ENCODE measurements at places on chromosomes 16 and 17.

GRCh38 chr17:13587487-13588338, 14.0 kb downstream of the HS3ST3A1 start:
- no peak for DNase-seq

GRCh38 chr16:1524366-1524765, 9.1 kb upstream of the TMEM204 start:
- no peak for DNase-seq

DNA sequence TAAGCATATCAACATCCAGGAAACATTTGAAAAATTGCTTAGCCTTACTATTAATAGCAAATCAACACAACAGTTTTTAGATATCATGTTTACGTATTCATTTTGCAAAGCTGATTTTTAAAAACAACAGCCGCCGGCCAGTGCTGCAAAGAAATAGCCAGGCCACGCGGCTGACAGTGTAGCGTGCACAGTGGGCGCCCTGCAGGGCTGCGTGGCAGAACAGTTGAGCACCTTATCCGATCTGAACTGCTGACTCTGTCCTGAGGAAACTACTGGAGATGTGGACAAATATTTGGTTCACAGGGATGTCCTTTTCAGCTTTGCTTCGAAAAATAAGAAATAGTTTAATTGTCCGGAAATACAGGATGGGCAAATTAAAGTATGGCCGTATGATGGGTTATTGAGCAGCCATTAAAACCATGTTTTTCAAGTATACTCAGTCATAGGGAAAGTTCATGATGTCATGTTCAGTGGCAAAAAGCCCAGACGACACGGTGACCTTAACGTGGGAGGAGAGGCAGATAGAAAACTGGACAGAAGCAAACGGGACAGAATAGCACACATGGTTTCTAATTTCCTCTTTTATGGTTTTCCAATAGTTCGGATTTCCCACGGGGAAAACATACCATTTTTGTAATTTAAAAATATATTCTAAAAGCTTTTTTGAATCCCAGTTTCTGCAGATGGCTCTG, 52.4 kb upstream of the ENDOV start:
- DNase-seq = no peak

DNA sequence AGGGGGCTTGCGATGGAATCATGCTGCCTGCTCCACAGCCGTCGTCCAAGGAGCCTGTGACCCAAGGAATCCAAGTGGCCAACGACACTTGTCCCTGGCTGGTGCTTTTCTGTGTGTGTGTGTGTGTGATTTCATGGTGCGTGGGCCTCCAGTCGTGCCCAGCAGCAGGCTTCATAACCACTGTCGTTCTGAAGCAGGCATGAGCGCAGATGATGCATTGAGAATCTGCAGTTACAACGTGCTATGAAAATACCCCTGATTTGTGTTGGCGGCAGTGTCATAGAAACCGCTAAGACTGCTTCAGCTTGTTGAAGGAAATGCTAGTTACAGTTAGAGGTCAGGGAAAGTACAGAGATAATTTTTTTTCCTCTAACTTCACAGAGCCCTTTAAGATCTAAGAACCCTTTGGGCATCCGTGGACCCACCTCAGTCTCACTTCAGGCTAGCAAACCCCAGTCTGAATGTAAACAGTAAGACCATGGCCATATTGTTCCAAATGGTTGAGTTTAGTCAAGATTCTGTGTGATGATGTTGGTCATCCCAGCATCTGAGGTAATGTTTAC, 15.6 kb downstream of the C16orf90 start:
- no peak for DNase-seq

- no peak for DNase-seq
These were observed 24.6 kb upstream of the KCNJ12 start for GRCh38 chr17:21351366-21352065.

GRCh38 chr17:58060596-58061191, 22.5 kb upstream of the DYNLL2 start:
- DNase-seq = no peak

All from liver (tissue), 10 donors.